Left ventricle myocardium superior (tissue), 1 donor: ENCODE measurements at places on chromosomes 2 and 18. TPM values are rescaled to one million over a fixed set of nuclear protein-coding genes. Genes with fewer than 3 reads are reported as not detected.
A peak's percentile ranks its signal among the peaks of the same experiment; 100 is the strongest.

- DNase-seq: no peak
Measured at GRCh38 chr2:122239440-122239839, 484.0 kb downstream of the TSN start.

- DNase-seq: no peak
Measured at GRCh38 chr2:68237404-68237803, 14.9 kb downstream of the PPP3R1 start.

GRCh38 chr2:146873646-146874259 lies 971.1 kb upstream of the ACVR2A start:
- no peak for DNase-seq

FAM110C gene
- total RNA-seq: 5.2 TPM

DNA sequence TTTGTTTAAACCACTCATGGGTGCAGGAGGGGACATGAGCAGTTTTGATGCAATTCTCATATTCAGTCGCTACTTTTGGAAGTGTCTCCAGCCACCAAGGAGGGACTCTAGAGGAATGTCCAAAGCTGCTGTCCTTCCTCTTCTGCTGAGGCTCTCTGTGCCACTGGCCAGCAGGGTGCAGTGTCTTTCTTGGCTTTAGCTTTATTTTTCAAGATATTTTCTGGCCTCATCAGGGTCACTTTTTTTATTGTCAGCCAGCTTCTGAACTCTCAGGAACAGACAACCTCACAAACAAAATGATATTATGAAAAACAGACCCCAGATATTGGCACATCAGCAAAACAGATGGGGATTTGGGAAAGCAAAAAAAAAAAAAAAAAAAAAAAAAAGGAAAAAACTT lies 289.3 kb upstream of the ZSWIM2 start:
- peak; percentile 59 for DNase-seq

GRCh38 chr2:19033240-19033639 lies 325.2 kb downstream of the OSR1 start:
- no peak for DNase-seq

EMX1 gene
- total RNA-seq: not detected

DNA sequence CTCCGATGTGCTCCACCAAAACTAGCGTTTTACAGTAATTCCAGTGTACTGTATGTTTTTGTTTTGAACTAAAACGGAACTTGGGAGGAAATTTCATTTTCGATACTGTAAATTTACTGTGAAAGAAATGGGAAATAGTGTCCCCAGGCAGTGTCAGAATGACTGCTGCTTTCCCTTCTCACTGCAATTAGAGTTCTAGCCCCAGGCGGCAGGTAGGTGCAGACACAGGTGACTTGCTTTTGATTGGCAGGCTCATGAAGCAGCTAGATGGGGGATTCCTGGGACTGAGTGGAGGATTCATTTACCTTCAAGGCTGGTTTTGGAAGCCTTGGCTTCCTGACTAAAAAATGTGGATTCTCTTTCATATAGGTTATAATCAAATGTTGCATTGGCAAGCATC lies 27.0 kb downstream of the RPRM start:
- DNase-seq: no peak

DNA sequence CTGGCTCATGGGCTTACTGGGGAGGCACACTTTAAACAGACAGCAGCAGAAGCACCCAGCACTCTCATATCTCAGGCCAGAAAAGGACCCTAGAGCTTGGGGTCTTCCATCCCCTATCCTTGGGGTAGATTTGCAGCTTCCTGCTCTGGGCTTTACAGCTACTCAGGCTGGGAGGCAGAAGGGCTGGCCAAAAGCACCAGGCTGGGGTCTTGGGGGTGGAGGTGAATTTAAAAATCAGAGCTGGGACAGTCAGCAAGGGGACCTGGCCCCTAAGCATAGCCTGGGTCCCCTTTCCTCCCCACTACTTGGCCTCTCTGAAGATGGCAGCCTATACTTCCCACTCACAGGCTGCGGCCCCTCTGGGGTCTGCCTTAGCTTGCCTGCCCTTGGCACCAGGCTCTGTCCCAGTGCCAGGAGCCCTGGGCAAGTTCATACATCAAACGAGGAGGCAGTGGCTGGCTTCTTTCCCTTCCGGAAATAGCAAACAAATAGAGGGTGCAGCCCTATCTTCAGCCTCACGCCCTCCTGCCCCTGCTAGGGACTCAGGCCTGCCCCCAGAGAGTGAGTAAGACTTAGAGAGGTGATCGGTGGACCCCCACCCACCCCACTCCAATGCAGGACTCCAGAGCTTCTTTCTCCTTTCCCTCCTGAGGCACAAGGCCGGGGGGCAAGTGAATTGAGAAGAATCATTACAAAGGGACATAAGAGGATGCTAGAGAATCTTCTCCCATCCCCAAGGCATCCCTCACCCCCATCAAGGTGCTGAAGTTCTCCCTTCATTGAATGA lies 26.0 kb upstream of the TNS1 start:
- DNase-seq: peak; percentile 58

GRCh38 chr2:162006337-162006736 lies 67.7 kb downstream of the DPP4 start:
- no peak for DNase-seq

RAPGEF4 gene
- 16.6 TPM for total RNA-seq

FEV gene
- total RNA-seq: not detected

CCL20 gene
- total RNA-seq: not detected

GRCh38 chr2:184419744-184420143 lies 178.6 kb upstream of the ZNF804A start:
- DNase-seq: no peak

G6PC2 gene
- not detected for total RNA-seq

DLGAP1 gene
- total RNA-seq: not detected

FOXD4L1 gene
- total RNA-seq: not detected

DNA sequence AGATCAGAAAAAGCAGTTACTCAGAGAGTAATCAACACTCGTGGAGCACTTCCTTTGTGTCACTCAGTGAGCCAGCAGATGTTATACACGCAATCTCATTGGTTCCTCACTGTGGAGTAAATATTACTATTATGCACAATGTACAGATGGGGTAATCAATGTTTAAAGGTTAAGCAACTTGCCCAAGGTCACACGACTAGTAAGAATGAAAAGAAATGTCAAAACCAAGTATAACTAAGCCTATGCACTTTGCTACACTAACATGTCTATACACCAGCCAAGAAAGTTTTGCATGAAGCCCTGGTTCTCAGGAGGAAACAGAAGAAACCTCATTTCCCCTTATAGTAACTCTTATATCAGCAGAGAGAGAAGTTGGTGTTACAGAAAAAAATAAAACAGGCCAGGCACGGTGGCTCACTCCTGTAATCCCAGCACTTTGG lies 5.4 kb downstream of the METTL21A start:
- DNase-seq: no peak

DNA sequence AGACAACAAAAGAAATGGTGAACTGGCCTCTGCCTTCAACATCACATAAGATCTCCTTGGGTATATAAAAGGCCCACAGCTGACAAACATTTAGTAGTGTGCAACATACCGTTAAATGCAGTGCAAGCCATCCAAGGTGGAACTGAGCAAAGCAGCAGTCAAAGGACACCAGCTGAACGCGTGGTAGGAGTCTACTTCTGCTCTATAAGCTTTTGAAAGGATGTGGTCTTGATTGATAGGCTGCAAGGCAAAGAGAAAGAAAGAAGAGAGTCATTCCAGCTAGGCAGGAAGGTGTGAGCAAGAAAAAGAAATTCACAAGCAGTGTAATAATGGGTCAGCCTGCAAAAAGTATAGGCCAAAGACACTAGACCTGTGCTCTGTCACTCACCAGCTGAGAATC lies 356.3 kb downstream of the SATB2 start:
- no peak for DNase-seq

CRYGC gene
- total RNA-seq: not detected

GRCh38 chr2:149739883-149740265 lies 152.3 kb upstream of the MMADHC start:
- DNase-seq: no peak

DNA sequence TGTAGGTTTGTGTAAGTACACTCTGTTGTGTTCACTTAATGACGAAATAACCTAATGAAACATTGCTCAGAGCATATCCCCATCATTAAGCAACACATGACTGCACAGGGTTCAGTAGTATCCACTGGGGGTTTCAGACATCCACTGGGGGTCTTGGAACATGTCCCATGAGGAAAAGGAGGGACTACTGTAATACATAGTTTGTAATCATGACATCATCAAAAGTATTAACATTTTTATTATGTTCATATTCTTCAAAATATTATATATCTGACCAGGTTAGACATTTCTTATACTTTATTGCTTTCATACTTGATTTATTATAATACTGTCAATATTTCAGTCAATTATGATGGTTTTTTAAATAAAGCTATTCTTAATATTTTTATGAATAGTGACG lies 54.4 kb upstream of the EMILIN2 start:
- no peak for DNase-seq

TCF4 gene
- 62.8 TPM for total RNA-seq

- no peak for DNase-seq
Measured at GRCh38 chr2:242054881-242055801, 185.6 kb downstream of the RTP5 start.

GRCh38 chr2:14304326-14304725 lies 328.2 kb upstream of the LRATD1 start:
- DNase-seq: no peak

DNA sequence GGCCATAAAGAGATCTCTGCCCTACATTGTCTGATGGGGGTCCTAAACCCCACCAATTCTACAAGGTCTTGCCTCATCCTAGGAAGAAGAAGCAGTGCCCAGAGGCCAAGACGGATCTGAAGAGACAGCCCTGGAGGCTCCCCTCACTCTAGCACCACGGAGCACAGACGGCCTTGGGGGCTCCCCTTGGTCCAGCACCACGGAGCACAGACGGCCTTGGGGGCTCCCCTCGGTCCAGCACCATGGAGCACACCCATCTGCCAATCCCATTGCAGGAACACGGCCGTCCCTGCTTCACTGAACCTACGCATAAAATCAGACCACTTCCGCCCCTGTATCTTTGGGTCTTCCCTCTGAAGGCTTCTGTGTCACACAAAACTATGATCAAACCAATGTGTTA lies 215.1 kb upstream of the SALL3 start:
- no peak for DNase-seq

SH3BP4 gene
- 8.3 TPM for total RNA-seq

DNA sequence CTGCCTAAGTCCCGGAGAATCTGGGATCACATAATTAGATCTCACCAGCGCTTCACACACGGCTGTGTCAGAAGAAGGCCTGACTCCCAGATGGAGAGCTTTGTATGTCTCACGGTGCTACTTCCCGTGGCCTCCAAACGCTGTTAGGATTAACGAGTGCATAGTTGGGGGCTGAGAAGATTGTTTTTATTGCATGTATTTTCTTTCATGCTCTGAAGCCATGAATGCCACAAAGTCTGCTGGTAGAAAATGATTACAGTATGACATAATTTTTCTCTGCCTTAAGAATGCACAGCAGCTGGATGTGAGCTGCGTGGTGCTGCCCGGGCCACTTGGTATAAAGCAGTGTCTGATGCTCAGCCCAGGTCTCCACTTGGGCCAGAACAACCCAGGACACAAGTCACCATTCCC lies 166.5 kb downstream of the SEPTIN10 start:
- DNase-seq: no peak

DNA sequence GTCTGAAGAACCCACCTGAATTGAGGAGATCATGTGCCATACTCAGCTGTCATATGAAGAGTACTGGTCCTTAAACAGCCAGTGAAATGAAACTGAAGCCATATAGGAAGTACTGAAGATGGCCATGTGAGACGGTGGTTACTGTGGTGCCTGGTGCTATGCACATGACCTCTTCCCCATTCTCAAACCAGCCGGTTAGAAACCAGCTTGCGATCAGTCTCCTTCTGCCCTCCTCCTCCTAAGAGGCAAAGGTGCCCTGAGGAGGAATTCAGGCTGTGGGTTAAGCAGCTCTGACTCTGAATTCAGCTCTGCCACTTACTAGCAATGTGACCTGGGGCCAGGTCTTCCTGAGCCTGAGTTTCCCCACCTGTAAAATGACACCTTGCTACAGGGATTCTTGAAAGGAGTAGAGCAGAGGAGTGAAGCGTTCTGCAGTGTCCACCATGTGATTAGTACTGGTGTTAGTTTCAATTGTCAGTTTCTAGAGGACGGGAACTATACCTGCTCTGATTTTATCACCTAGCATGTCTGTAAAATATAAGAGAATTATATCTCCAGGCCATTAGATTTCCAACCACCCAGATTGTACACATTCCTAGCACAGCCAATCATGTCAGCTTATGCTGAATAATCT lies 5.1 kb downstream of the FECH start:
- DNase-seq: no peak

DNA sequence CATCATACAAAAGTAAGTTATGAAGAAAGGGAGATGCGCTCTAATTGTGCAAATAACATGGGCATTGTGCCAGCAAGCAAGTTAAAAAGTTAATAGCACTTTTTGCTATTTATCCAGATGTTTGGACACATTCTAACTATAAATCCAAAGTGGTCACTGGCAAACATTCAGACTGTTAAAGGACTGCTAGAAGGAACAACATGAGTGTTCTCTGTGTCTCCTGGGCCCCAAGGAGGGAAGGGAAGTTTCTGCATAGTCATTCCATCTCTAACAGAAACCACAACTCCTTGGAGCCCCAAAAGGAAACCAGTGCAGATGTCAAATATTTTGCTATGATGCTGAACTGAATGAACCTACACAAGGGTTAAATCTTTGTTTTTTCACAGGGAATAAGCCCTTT lies 213.3 kb upstream of the HNRNPA3 start:
- DNase-seq: no peak

DNA sequence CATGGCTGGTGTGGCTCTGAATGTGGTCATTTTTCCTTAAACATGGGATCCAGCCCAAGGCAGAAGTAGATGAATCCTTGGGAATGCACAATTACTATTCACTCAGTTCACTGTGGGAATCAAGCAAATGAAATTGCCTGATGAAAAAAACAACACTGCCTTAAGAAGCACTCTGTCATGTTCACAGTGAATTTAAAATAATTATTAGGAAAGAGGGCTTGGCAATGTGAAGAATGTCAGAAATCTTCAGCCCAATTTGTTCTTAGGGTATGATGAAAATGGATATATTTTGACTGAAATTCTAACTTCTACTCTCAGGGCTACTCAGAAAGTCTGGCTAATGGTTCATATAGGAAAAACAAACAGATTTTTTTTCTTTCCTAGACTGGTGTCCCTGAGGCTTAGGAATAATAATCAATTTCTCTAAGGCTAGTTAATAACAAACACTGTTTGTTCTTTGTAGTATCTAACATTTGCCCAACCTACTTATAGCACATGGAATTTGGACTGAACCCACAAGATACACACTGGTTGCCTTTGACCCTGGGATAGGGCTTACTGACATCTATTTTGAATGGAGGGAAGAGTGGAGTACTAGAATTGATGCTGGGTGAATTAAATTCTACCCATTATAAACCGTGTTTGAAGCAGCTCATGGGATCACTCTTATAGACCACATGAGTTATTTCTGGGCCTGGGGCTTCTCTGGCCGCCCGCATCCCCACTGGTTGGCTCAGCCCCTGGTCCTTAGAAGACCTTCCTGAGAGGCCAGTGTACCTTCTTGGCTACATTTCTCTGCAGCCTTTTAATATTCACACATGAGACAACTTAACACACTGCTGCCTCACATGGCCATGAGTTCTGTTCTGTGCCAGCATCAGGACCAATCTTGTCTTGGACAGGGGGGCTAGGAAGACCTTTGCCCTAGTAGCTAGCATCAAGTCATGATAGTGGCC lies 8.3 kb upstream of the MRPL33 start:
- no peak for DNase-seq
